Chondrocyte (in vitro differentiated cells): ENCODE measurements at places on chromosomes 2 and 18. TPM values are rescaled to one million over a fixed set of nuclear protein-coding genes. Genes with fewer than 3 reads are reported as not detected.

GRCh38 chr18:59057969-59058368 is 81.7 kb upstream of the SEC11C start:
- H3K27me3 ChIP-seq: no peaks in the 10 kb centered on the region
- H3K36me3 ChIP-seq: peaks cover 2% of the 10 kb centered on the region
- peaks cover 33% of the 10 kb centered on the region for H3K4me1 ChIP-seq
- H3K4me3 ChIP-seq: no peak overlapping the region

DNA sequence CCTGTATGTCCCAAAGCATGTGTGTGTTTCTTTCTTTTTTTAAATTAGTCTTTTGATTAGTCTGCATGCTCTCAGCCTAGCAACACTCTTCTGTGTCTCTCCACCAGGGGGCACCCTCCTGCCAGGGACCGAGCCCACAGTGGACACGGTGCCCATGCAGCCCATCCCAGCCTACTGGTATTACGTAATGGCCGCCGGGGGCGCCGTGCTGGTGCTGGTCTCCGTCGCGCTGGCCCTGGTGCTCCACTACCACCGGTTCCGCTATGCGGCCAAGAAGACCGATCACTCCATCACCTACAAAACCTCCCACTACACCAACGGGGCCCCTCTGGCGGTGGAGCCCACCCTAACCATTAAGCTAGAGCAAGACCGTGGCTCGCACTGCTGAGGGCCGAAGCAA is 93.8 kb downstream of the NRP2 start:
- H3K36me3 ChIP-seq: peaks cover 6% of the 10 kb centered on the region
- H3K27me3 ChIP-seq: no peaks in the 10 kb centered on the region
- DNase-seq: no peak
- H3K4me3 ChIP-seq: no peak overlapping the region

DNA sequence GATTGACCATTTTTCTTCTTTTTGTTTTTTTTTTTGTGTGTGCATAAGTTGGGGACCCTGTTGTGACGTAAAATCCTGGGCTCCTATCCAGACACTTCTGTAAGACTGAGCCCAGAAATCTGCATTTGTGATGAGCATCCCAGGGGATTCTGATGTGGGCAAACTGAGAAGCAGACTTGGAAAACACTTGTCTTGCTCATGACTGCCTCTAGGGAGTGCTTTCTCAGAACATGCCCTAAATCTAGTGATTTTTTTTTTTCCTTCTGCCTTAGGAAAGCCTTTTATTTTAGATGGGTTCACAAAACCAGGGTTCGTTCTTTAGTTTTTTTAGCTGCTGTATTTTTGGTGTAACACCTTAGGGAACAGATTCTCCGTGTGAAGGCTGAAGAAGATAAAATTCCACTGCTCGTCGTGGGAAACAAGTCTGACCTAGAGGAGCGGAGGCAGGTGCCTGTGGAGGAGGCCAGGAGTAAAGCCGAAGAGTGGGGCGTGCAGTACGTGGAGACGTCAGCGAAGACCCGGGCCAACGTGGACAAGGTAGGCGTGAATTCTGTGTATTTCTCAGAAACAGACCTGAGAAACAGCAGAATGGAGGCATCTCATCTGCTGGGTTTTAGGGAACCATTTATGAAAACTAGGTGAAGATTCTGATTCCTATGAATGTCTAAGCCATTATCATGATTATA is 36.7 kb downstream of the RALB start:
- H3K4me1 ChIP-seq: peaks cover 24% of the 10 kb centered on the region
- no peak overlapping the region for H3K4me3 ChIP-seq
- no peak for DNase-seq
- H3K27me3 ChIP-seq: no peaks in the 10 kb centered on the region

GRCh38 chr18:37270666-37271052 is 294.9 kb downstream of the CELF4 start:
- H3K27ac ChIP-seq: no peak overlapping the region
- H3K4me1 ChIP-seq: no peaks in the 10 kb centered on the region
- no peak for DNase-seq
- H3K36me3 ChIP-seq: no peaks in the 10 kb centered on the region
- peaks cover 5% of the 10 kb centered on the region for H3K27me3 ChIP-seq

DNA sequence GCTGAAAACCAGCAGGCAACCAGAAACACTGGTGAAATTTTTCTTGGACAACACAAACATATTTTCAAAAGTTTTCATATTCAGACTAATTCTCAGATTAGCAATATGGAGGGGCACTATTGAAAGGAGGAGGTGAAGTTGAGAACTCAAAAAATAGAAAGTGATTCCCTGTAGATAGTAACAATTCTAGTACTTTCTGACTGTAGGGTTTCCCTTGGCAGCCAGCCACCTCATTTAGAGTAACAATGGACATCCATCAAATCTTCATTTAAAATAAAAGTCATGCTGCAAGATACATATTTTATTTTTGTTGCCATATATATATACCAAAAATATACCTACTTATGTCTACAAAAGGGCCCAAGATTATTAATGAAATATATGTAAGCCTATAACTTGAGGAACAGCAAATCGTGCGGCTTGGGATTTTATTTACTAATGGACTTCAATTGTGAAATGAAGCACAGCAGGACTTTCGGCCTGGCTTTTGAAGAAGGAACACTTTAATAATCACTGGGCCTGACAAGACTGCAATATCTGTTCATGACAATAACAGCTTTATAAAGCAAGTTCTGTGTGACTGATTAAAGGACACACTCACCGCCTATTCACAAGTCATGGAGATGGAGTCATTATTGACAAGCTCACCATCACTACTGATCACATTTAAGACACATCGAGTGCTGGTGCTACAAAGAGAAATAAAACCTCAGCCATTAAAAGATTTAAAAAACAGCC is 6.8 kb upstream of the NR4A2 start:
- H3K27ac ChIP-seq: peak overlapping the region; percentile 0
- H3K36me3 ChIP-seq: no peaks in the 10 kb centered on the region
- peaks cover 23% of the 10 kb centered on the region for H3K4me1 ChIP-seq
- H3K27me3 ChIP-seq: no peaks in the 10 kb centered on the region
- no peak for DNase-seq

- peaks cover 2% of the 10 kb centered on the region for H3K27me3 ChIP-seq
- H3K36me3 ChIP-seq: peaks cover 1% of the 10 kb centered on the region
- no peaks in the 10 kb centered on the region for H3K4me1 ChIP-seq
Measured at GRCh38 chr18:4433717-4434116, 21.4 kb downstream of the DLGAP1 start.

DNA sequence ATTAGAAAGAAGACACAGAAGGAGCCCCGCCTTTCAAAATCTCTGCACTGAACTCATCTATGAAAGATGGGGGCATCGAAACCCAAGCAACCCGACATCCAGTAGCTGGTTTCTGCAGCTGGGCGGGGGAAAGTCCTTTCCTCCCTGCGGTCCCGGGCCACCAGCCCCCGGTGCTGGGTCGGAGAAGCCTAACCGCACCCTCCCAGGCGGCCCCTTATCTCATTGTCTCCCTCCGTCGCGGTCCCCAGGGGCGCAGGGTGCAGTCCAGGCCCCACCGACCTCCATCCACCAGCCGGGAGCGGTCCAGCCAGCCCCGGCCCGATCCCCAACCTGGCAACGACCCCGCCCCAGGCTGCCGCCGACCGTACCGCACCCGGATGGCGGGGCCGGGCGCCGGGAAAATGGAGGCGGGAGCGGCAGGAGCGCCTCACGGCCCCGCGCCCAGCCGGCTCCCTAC is 452 bp downstream of the RAPH1 start:
- peak overlapping the region; percentile 77 for H3K4me3 ChIP-seq
- no peaks in the 10 kb centered on the region for H3K27me3 ChIP-seq
- peaks cover 2% of the 10 kb centered on the region for H3K36me3 ChIP-seq
- no peak for DNase-seq
- peak overlapping the region; percentile 92 for H3K27ac ChIP-seq

- no peak overlapping the region for H3K27ac ChIP-seq
- no peaks in the 10 kb centered on the region for H3K4me1 ChIP-seq
- DNase-seq: no peak
- peaks cover 9% of the 10 kb centered on the region for H3K36me3 ChIP-seq
- no peak overlapping the region for H3K4me3 ChIP-seq
Measured at GRCh38 chr18:723541-724080, 11.2 kb upstream of the ENOSF1 start.

GRCh38 chr18:56787390-56787789 is 136.2 kb downstream of the WDR7 start:
- H3K27ac ChIP-seq: no peak overlapping the region
- H3K27me3 ChIP-seq: no peaks in the 10 kb centered on the region
- peaks cover 3% of the 10 kb centered on the region for H3K36me3 ChIP-seq
- H3K4me3 ChIP-seq: no peak overlapping the region
- no peaks in the 10 kb centered on the region for H3K4me1 ChIP-seq

DNA sequence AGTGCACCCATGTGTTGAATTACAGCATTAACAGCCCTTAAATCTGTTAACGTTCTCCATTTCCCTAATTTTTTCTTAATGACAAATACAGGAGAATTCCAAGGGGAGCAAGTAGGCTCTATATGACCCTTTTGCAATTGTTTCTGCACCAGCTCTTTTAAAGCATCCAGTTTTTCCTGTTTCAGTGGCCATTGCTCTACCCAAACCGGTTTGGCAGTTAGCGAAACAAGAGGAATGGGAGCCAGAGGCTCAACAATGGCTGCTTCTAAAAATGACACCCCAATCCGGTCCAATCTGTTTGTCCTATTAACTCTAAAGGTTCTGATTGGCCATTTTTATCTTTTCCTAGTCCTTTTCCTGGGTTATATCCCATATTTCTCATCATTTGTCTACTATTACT is 15.1 kb upstream of the SUCLG1 start:
- H3K4me3 ChIP-seq: no peak overlapping the region
- peaks cover 8% of the 10 kb centered on the region for H3K36me3 ChIP-seq
- H3K27ac ChIP-seq: no peak overlapping the region
- H3K27me3 ChIP-seq: peaks cover 5% of the 10 kb centered on the region

GRCh38 chr2:43135583-43135982 is 90.8 kb downstream of the ZFP36L2 start:
- H3K27me3 ChIP-seq: peaks cover 1% of the 10 kb centered on the region
- H3K4me3 ChIP-seq: no peak overlapping the region
- no peaks in the 10 kb centered on the region for H3K36me3 ChIP-seq
- DNase-seq: peak; percentile 46

DNA sequence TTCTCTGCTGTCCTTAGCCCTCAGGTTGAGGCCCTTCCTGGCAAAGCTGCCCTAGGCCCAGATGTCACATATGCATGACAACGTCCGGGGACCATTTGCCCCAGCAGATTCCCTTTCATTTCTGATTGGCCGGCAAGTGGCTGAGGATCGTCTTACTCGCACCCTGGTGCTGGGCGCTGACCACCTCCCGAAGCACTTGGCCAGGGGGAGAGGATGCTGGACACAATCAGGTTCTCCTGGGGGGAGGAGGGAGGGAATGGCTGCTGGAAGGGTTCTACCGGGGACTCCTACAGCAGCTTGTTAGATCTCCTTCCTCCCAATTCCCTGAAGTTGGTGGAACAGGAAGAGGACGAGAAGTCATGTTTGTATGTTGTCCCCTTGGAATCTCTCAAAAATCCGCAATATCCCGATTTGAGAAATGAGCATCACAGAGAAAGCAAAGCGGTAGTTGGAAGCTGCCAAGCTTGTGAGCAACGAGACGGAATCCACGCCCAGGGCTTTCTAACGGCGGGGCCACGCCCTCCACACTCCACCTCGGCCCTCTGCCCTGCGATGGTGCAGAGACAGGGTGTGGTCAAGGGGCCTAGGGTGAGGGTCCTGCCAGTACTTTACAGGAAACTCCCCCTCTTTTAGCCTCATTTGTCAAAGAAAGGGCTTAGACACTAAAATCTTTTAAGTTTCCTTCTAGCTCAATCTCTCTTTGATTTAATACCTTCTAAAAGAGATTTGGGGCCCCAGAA is 61.8 kb upstream of the YWHAQ start:
- H3K4me1 ChIP-seq: peaks cover 13% of the 10 kb centered on the region
- H3K27ac ChIP-seq: peak overlapping the region; percentile 27
- no peaks in the 10 kb centered on the region for H3K36me3 ChIP-seq

GRCh38 chr2:221671515-221671914 is 99.4 kb upstream of the EPHA4 start:
- H3K4me1 ChIP-seq: peaks cover 7% of the 10 kb centered on the region
- no peaks in the 10 kb centered on the region for H3K36me3 ChIP-seq
- H3K4me3 ChIP-seq: no peak overlapping the region
- DNase-seq: no peak
- H3K27me3 ChIP-seq: no peaks in the 10 kb centered on the region

GRCh38 chr2:179072527-179072926 is 22.6 kb upstream of the CCDC141 start:
- no peak for DNase-seq
- no peak overlapping the region for H3K4me3 ChIP-seq
- peaks cover 8% of the 10 kb centered on the region for H3K36me3 ChIP-seq

GRCh38 chr2:73268366-73268829 is 15.9 kb downstream of the FBXO41 start:
- H3K4me1 ChIP-seq: peaks cover 5% of the 10 kb centered on the region
- H3K4me3 ChIP-seq: no peak overlapping the region
- H3K27ac ChIP-seq: no peak overlapping the region
- H3K36me3 ChIP-seq: peaks cover 9% of the 10 kb centered on the region

GRCh38 chr2:23077596-23077995 is 307.4 kb upstream of the KLHL29 start:
- DNase-seq: no peak
- no peaks in the 10 kb centered on the region for H3K4me1 ChIP-seq
- no peaks in the 10 kb centered on the region for H3K36me3 ChIP-seq
- no peak overlapping the region for H3K27ac ChIP-seq
- no peak overlapping the region for H3K4me3 ChIP-seq
- H3K27me3 ChIP-seq: peaks cover 22% of the 10 kb centered on the region

- peaks cover 46% of the 10 kb centered on the region for H3K36me3 ChIP-seq
- H3K27ac ChIP-seq: no peak overlapping the region
- no peak overlapping the region for H3K4me3 ChIP-seq
- H3K27me3 ChIP-seq: no peaks in the 10 kb centered on the region
- no peaks in the 10 kb centered on the region for H3K4me1 ChIP-seq
- no peak for DNase-seq
Measured at GRCh38 chr2:117942551-117942950, 71.3 kb downstream of the CCDC93 start.

GRCh38 chr18:75477900-75478299 is 50.4 kb upstream of the SMIM21 start:
- DNase-seq: no peak
- peaks cover 14% of the 10 kb centered on the region for H3K4me1 ChIP-seq
- no peak overlapping the region for H3K27ac ChIP-seq
- peaks cover 1% of the 10 kb centered on the region for H3K36me3 ChIP-seq

DNA sequence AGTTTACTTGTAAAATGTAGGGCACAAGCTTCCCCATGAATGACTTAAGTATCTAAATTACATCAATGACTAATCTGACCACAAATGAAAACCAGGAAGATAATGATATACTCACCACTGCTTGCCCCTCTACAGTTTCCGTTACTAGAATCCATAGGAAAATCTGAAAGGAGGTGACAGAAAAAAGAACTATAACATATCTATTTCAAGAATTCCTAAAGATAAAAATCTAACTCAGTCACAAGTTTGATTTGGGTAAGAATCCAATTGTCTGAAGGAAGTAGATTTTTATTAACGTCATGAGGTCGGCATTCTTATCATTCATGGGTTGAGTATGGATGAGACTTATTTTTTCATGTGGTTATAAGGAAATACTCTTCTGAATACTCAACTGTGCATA is 7.8 kb downstream of the FRZB start:
- H3K27ac ChIP-seq: no peak overlapping the region
- H3K36me3 ChIP-seq: peaks cover 4% of the 10 kb centered on the region
- peaks cover 33% of the 10 kb centered on the region for H3K4me1 ChIP-seq
- H3K27me3 ChIP-seq: no peaks in the 10 kb centered on the region
- DNase-seq: no peak

- no peak for DNase-seq
- no peaks in the 10 kb centered on the region for H3K27me3 ChIP-seq
- no peak overlapping the region for H3K27ac ChIP-seq
- H3K36me3 ChIP-seq: no peaks in the 10 kb centered on the region
- no peak overlapping the region for H3K4me3 ChIP-seq
Measured at GRCh38 chr2:234306426-234307173, 190.3 kb downstream of the ARL4C start.

Gene ERICH2
- total RNA-seq: 2.1 to 2.6 TPM in 2 of 3 replicates, not detected in the other

Gene HOXD10
- total RNA-seq: not detected in 3 replicates

Gene KLHL30
- total RNA-seq: 12.2 to 25.6 TPM (median 24.4 TPM) in 3 replicates

Gene FBXO48
- 0.55 to 0.63 TPM (median 0.62 TPM) in 3 replicates for total RNA-seq
